ENCODE measurements at places on chromosomes 1 and 21. TPM values are rescaled to one million over a fixed set of nuclear protein-coding genes. Genes with fewer than 3 reads are reported as not detected.

DNA sequence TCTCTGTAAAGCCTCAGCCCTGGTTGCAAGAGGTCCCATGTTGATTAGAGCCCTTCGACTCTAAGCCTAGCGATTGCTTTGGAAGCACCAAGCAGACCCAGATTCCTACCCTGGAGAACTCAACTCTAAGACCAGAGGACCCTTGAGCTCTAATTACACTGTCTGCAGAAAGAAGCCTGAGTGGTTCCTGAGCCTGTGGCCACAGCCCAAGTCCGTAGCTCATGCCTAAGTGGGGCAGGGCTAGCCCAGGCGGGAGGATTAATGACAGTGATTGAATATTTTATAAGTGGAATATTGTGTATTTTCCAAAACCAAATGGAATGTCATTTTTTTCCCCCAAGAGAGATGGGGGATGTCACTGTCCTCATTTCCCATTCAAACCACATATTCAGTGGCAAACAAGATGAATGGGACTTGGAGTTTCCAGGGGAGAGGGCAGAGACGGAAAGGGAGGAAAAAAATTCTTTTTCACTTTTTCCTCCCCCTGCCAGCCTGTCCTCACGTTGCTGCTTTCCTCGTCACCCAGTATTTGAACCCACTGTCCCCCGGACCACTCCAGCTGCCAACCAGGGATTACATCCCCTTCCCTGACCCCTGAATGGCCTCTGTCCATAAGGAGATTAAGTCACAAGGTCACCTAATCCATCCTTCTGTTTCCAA is 79.6 kb upstream of the CTTNBP2NL start:
- peaks cover 1% of the 10 kb centered on the region for H3K27me3 ChIP-seq
- DNase-seq: no peak
- no peaks in the 10 kb centered on the region for H3K36me3 ChIP-seq
- no peak overlapping the region for H3K4me3 ChIP-seq
- H3K27ac ChIP-seq: no peak overlapping the region

VSIG8 gene
- total RNA-seq: not detected

GRCh38 chr1:225886159-225887029 is 2.6 kb downstream of the LEFTY1 start:
- no peaks in the 10 kb centered on the region for H3K36me3 ChIP-seq
- H3K4me1 ChIP-seq: peaks cover 69% of the 10 kb centered on the region
- H3K4me3 ChIP-seq: peak overlapping the region; percentile 52
- peak overlapping the region; percentile 55 for H3K27ac ChIP-seq

GRCh38 chr1:111468717-111469100 is 5.1 kb upstream of the C1orf162 start:
- DNase-seq: no peak
- H3K27ac ChIP-seq: no peak overlapping the region
- peaks cover 1% of the 10 kb centered on the region for H3K36me3 ChIP-seq
- H3K4me3 ChIP-seq: no peak overlapping the region
- H3K27me3 ChIP-seq: no peaks in the 10 kb centered on the region

DNA sequence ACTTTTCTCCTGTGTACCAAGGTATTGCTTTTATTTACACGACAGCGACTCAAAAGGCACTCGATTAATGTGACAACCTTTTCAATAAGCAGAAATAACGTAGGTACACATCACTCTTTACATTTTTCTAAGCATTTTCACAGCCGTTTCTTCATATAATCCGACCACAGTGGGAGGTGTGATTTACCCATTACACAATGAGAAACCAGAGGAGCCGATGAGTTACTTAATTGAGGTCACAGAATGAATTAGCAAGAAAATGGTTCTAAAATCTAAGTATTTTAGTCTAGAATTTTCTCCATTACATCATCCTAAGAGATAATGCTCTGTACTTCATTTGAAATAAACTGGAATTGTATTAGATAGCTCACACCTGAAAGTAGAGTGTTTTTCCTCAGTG is 71.5 kb downstream of the UMODL1 start:
- peaks cover 7% of the 10 kb centered on the region for H3K4me1 ChIP-seq
- no peak for DNase-seq
- H3K27me3 ChIP-seq: peaks cover 3% of the 10 kb centered on the region

DNA sequence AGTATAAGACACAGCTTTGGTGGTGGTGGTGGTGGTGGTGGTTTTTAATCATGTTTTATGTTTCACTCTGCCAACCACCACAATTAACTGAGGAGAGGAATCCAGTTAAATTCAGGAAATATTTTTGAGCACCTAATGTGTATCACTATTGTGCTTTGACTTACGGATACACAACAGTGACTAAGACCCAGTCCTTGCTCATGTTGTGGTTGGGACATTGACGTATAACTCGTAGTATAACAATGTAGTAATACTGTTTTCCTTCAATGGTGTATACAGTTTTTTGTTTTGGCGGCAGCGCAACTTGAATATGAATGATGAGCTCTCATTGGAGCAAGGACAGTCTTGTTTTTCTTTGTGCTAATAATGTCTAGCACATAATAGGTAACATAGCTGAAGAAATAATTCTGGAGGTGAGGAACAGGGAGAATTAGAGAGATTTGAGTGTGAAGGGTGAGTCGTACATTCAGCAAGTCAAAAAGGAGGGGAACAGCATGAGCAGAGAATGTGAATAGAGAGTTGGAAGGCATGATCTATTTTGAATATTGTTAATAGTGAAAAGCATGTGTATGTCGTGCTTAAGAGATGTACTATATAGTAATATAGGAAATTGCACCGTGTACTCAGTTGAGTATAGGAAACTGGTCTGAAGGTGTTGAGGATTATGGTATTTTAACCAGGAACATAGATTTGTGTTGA is 5.5 kb downstream of the CACYBP start:
- no peak overlapping the region for H3K4me3 ChIP-seq
- no peaks in the 10 kb centered on the region for H3K27me3 ChIP-seq
- DNase-seq: no peak

DNA sequence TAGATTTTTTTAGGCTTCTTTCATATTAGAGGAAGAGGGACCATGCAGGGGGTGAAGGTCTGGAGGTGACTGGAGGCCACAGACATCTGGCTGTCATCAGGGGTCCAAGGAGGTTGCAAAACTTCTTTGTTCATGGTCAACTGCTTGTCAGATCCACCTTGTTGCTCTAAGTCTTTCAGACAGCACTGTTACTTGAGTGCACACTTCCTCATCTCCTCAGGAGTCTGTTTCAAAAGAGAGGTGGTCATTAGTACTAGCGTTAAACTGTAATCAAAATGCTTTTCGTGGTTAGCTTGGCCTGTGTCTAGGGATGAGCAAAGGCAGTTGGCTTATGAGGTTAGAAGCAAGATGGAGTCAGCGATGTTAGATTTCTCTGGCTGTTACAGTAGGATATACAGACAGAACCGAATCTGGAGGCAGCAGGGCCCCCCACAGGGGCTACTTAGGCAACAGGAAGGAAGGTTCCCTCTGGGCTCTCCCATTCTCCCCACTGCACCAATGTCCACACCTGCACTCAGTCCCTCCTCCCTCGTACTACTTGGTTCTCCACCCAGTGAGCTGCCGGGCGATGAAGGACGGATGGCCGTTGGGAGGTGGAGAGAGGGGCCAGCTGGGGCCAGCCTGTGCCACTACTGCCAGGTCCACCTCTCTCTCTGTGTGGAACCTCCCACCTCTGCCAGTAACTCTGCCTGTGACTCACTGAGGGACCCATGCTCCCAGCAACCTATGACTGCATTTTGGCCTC is 57.2 kb downstream of the TOR1AIP2 start:
- no peak overlapping the region for H3K4me3 ChIP-seq
- H3K27ac ChIP-seq: no peak overlapping the region
- peaks cover 52% of the 10 kb centered on the region for H3K27me3 ChIP-seq
- no peak for DNase-seq

CD1D gene
- total RNA-seq: not detected
